ENCODE measurements at places on chromosomes 5 and 9.
A peak's percentile ranks its signal among the peaks of the same experiment; 100 is the strongest.

DNA sequence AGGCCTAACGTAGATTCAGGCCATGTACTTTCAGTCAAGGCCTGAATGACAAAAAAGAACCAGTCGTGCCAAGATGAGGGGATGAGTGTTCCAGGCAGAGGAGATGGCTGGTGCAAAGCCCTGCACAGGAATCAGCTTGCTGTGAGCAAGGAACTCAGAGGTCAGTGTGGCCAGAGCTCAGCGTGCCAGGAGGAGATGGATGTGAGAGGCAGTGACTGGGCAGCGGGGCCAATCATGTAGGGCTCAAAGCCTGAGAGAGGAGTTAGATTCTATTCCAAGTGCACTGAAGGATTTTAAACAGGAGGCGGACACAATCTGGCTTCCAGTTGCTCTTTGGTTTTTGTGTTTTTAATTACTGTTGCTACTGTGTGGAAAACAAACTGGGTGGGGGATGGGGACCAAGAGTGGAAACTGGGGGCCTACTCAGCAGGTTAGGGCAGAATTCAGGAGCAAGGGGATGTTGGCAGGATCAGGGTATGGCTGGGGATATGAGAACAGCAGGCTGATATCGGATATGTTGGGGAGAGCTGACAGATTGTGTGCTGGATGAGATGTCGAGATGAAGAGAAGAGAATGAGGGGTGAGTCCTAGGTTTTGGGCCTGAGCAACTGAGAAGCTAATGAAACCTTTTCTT, 64.3 kb downstream of the ANGPTL2 start:
- DNase-seq, result no peak

DNA sequence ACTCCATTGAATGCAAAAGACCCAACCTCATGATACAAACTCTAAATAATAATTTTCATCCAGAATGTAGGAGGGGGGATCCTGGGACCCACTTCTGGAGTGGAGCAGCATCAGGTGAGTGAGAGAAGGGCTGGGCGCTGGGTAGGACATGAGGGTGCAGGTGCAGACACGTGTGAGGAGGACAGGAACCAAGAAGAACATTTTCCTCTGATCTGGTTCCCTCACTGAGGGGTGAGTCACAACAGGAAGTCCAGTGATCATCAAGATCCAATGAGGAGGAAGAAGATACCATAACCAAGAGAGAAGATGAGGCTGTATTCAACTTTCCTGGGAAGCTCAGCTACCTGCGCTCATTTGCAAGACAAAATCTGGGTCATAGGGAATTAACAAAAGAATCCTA, 57.4 kb downstream of the SFXN1 start:
- DNase-seq, result no peak

- no peak for DNase-seq
Measured at GRCh38 chr5:109550077-109550476, 139.7 kb upstream of the MAN2A1 start.

DNA sequence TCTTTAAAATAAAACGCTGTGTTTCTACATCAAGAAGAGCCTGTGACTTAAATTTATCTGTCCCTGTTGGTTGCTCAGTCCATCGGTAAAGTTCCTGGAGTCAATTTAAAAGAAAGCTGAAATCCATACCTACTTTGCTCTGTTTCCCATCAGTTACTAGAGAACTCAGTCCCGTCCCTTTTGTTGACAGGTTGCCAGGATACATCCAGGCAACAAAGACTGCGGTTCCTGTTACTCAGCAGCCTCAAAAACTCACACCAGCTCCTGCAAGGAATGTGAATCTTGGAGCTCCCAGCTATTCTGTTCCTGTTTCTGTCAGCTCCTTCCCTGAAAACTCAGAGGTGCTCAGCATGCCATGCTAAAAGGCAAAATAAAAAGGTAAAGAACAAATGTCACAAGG, at the start of gene ZNF474:
TSS of gene ZNF474 (plus strand) at position 241 of the 400 bp plus-strand sequence. CDS start 22,445 bp downstream, outside the sequence.
- no peak for DNase-seq

DNA sequence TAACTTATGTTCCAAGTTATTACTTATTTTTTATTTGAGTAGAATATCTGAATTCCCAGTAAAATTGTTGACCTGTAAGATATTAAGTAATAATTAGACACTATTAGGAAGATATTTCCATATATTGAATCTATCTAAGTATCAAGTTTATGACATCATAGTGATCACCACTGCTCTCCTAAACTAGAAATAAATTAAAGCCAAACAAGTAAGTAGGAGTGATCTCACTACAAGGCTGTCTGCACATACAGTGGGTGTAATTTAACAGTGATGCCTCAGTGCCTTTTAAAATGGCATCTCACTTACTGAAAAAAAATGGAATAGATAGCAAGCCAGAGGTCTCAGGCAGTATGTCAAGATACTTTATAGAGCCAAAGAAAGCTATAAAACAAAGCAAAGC, 789.6 kb downstream of the KCTD16 start:
- DNase-seq, result no peak

GRCh38 chr5:149448831-149449714, 70.0 kb upstream of the IL17B start:
- no peak for DNase-seq

GRCh38 chr9:31492229-31492628, 892.2 kb upstream of the ACO1 start:
- no peak for DNase-seq

GRCh38 chr5:62608529-62609511, 30.2 kb downstream of the LRRC70 start:
- DNase-seq, result no peak

GRCh38 chr5:113278976-113279375, 155.8 kb downstream of the TSSK1B start:
- no peak for DNase-seq

DNA sequence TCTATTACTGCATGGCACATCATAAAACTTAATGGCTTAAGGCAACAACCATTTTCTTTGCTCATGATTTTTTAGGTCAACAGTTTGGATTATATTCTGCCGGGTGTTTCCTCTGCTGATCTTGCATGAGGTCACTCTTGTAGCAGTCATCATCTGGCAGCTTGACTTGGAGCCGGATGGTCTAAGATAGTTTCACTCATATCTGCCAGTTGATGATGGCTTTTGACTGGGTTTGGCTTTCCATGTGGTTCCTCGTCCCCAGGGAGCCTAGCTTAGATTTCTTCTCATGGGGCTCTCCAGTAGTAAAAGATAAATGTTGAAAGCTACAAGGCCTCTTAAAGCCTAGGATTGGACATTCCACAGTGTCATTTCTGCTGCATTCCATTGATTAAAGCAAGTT, 27.4 kb downstream of the LNPEP start:
- DNase-seq, result no peak

GRCh38 chr9:22050924-22051323, 41.8 kb upstream of the CDKN2B start:
- DNase-seq, result peak; percentile 27

DNA sequence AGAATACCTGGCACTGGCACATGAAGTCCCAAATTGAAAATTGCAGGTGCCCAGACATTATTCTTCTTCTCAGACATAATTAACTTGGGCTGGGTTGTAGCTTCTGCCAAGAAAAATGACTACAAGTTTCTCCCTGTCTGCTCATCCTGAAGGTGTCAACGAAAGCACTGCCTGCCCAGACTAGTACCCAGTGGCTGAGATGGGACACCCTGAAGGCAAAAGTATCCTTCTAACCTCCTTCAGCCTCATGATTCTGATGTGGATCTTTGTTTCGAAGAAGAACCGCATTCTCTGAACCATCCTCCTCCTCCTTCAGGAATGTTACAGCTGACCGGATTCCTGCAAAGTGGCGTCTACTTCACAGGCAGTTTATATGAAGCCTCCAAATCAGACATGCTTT, 161.1 kb upstream of the FST start:
- DNase-seq, result no peak

GRCh38 chr9:112506571-112506970, 19.9 kb downstream of the KIAA1958 start:
- DNase-seq, result no peak

GRCh38 chr5:38775218-38775840, 70.5 kb upstream of the OSMR start:
- DNase-seq, result no peak

- DNase-seq, result no peak
Measured at GRCh38 chr9:15077946-15078729, 167.9 kb upstream of the FREM1 start.

DNA sequence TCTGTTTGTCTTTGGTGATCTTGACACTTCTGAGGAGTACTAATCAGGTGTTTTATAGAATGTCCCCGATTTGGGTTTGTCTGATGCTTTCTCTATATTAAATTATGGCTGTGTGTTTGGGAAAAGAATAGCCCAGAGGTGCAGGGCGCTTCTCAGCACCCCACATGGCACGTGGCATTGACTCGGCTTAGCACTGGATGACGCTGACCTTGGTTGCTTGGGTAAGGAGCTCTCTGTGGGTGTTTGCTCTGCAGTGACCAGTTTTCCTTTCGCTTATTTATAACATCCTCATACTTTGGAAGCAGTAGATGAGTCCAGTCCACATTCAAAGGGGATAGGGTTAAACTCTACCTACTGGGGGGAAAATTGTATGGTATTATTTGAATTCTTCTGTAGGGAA, 12.5 kb upstream of the FAM120AOS start:
- DNase-seq, result no peak

- DNase-seq, result no peak
Measured at GRCh38 chr5:156396063-156396829, 69.3 kb downstream of the SGCD start.

GRCh38 chr9:134781591-134782302, 98.9 kb upstream of the FCN2 start:
- DNase-seq, result no peak

DNA sequence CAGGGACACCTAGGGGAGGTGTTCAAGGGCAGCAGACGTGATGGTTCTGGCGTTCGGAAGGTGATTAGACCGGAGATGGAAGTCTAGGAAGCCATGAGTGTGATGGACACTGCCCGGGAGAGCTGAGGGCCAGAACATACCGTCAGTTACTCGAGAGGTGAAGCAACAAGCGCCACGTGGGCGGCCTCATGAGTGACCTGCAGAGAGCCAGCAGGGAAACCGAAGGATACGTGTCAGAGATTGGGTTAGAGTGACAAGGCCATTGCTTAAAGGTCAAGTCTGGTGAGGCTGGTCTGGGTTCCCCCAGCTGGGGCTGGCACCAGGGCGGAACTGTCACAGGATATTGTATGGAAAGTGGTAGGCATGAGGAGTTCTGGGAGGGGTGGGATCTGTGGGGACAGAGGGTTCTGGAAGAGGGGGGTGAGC, 60.0 kb downstream of the C9orf50 start:
- DNase-seq, result no peak

DNA sequence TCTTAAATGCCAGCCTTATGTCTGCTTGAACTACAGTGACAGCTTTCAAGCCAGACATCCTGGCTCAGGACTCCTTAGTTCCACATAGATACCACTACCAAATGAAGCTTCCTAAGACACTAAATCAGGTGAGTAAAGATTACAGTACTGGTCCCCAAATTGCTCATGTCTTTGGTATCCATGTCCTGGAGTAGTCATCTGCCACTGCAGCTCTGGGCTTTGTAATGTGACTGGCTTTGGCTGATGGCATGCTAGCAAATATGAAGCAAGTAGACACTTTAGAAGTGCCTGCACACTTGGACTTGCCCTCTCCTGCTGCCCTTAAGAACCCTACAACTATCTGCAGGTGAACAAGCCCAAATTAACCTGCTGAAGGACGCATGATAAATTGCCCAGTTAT, 334.9 kb downstream of the BNC2 start:
- no peak for DNase-seq

- no peak for DNase-seq
Measured at GRCh38 chr5:145198525-145199260, 636.4 kb downstream of the PRELID2 start.

- DNase-seq, result no peak
Measured at GRCh38 chr5:174083056-174083827, 37.7 kb downstream of the NSG2 start.

DNA sequence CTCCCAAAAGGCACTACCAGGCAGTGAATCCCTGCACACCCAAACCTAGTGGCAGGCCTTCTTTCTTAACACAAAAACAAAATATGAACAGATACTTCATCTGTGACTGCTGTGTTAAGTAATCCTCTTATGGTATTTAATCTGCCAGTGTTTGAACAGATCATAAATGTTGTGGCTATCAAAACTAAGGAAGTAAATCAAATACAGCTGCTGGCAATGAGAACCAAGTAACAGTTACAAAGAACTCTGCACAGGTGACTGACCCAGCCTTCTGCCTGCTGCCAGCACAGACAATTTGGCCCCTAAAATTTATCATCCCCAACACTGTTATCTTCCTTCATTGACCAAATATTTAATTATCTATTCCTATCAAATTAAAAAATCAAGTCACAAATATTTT, 78.0 kb downstream of the GNAQ start:
- no peak for DNase-seq

GRCh38 chr5:96807075-96807654, 580 bp downstream of the ERAP1 start:
- DNase-seq, result no peak

GRCh38 chr9:105281272-105281671, 36.8 kb downstream of the SLC44A1 start:
- DNase-seq, result no peak

DNA sequence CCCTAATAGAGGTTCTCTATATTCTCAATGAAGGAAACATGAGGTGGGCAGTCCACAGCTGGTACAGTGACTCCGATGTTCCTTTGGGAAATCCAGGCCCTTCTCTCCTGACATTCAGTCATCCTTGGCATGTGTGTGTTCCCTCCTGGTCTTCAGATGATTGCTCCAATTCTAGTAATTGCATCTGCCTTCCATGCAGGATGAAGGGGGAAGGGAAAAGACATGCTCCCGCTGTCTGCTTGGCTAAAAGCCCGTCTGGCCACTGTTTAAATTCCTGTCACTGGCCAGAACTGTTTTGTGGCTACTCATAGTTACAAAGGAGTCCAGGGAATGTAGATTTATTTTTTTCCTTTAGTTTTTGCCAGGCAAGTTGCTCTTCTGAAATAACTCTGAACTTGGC, 65.0 kb downstream of the MAST4 start:
- no peak for DNase-seq

- DNase-seq, result no peak
Measured at GRCh38 chr5:150672237-150672883, 11.3 kb downstream of the MYOZ3 start.

GRCh38 chr9:124481115-124481514, 26.1 kb downstream of the NR5A1 start:
- no peak for DNase-seq

DNA sequence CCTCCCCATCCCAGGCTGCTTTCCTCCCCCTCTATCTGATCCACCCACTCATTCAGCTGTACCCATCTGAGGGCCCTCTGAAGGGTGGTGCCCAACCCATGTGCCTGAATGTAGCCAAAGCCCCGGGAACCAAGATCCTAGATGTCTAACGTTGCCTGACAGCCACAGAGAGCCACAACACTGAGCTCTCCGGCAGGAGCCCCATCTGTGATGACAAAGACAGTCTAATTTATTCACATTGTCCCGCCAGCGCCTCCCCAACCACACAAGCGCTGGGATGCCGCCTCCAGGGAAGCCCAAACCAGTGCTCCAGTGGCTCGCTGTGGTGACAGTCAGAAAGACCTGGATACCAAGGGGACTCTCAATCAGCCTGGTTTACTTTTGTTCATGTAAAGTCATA, 8.4 kb downstream of the IGFBPL1 start:
- no peak for DNase-seq

GRCh38 chr9:95605816-95606488, 89.2 kb upstream of the PTCH1 start:
- DNase-seq, result no peak
